ENCODE measurements at places on chromosomes 4 and X. TPM values are rescaled to one million over a fixed set of nuclear protein-coding genes. Genes with fewer than 3 reads are reported as not detected.

FUNDC1 gene
- 19.8 TPM for total RNA-seq

GK gene
- total RNA-seq: 9.8 TPM

TBC1D8B gene
- total RNA-seq: 2.6 TPM

PAGE3 gene
- total RNA-seq: not detected

GPC3 gene
- 106 TPM for total RNA-seq

DNA sequence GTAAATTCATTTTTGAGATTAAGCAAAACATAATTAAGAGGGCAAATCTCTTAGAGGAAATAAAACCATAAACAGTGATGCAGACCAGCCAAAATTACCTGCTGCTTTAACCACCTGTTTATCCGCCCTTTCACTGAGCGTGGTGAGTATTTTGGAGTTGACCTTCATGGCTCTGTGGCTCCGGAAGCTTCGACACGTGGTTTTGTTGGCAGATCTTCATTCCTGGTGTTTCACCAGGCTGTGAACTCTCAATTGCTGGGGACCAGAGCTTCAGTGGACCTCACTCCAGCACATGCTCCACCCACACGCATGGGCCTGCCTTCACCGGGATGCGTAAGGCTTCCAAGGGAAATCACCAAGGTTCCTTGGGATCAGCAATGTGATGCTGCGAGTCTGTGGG is 83.8 kb downstream of the FHDC1 start:
- DNase-seq: no peak

GRCh38 chr4:29046186-29046585 is 1674.0 kb upstream of the PCDH7 start:
- no peak for DNase-seq

GRCh38 chr4:26076000-26076587 is 162.1 kb downstream of the SMIM20 start:
- DNase-seq: no peak

DNA sequence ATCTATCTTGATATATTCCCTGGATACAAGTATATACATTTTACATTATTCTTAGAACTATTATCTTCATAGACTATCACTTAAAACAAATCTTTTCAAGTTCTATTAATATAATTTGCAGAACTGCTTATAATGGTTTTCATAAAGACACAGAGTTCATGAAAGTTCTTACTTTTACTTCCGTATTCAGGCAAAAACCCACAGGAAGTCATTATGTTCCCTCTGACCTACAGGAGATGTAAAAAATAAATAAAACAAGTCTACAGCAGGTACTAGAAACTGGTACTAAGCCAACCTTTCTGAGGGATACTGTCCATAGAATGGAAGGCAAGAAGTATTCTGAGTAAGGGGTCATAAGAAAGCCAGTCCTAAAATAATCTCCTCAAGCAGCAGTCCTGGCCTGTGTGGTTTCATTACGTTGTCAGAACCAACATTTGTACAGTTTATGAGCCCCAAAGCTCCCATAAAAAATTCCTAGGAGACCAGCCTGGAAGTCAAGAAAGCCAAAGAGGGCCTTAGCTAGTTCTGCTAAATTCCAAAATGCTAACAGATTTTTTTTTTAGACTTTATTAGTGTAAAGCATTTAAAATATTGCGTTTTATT is 68.6 kb downstream of the CAMK2D start:
- DNase-seq: no peak

- DNase-seq: no peak
Observed at GRCh38 chr4:3705236-3705987, 60.8 kb upstream of the ADRA2C start.

DNA sequence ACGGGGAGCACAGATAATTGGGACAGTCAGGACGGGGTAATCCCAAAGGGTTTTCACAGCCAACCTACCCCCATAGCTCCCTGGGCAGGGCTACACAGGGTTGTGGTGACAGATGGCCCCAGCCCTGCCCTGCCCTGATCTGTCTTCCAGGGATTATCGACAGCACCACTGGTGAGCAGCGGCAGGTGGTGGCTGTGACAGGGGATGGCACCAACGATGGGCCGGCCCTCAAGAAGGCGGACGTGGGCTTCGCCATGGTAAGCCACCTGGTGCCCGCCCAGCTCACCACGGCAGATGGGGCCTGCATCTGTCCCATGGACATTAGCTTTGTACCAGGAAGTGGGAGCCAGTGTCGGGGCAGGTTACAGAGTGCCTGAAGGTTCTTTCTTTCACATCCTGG is 39.3 kb downstream of the ATP2B3 start:
- no peak for DNase-seq

DNA sequence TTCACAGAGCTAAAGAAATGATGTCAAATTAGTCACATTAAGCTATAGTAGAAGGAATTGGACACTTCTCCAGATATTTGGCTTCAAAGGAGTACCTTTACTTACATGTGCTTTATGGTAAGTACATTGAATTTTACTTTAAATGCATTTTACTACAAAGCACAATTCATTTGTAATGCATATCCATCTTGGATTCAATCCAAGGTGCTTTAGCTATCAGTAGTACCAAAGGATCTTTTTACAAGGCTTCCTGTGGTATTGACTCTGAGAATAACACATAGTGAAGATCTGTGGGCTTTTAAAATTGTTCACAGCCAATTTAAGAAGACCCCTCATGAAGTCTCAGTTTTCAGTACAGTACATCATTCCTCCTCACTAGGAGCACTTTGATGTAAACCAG is 13.2 kb downstream of the THAP6 start:
- no peak for DNase-seq

DNA sequence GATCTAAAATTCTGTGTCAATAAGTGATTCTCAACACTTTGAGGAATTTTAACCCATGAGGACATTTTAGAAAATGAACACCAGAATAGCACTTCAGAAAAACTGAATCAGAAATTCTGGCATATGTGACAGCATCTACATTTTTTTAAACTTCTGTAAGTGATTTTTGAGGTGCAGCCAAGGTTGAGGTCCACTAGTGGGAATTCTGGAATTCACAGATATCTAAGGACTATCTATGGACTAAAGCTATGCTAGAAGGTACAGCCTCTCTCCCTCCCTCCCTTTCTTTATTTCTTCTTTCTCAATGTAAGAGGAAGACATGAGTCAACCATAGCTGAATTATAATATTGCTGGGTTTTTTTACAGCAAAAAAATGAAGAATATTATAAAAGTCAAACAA is 508.2 kb upstream of the ATOH1 start:
- DNase-seq: no peak

DNA sequence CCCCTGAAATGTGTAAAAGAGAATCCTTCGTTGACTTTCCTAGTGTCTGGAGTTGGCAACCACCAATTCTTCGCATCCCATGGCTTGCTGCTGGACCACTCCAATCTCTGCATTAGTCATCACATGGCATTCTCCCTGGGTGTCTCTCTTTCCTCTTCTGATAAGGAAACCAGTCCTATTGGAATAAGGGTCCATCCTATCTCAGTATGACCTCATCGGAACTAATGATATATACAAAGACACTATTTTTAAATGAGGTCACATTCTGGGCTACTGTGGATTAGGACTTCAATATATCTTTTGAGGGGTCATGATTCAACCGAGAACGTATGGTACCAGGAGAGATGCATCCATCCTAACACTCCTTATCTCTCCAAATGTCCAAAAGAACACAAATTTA is 259.1 kb upstream of the CPEB2 start:
- no peak for DNase-seq

DNA sequence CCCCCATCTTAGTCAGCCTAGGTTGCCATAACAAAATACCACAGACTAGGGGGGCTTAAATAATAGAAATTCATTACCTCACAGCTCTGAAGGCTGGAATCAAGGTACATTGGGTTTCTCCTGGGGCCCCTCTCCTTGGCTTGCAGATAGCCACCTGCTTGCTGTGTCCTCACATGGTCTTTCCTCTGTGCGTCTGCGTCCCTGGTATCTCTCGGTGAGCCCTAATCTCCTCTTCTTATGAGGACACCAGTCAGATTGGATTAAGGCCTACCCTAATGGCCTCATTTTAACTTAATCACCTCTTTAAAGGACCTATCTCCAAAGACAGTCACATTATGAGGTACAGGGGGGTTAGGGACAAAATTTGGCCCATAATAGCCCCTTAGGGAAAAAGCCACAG is 98.0 kb downstream of the SH3KBP1 start:
- DNase-seq: no peak
